ENCODE measurements at places on chromosomes 7 and 10.

DNA sequence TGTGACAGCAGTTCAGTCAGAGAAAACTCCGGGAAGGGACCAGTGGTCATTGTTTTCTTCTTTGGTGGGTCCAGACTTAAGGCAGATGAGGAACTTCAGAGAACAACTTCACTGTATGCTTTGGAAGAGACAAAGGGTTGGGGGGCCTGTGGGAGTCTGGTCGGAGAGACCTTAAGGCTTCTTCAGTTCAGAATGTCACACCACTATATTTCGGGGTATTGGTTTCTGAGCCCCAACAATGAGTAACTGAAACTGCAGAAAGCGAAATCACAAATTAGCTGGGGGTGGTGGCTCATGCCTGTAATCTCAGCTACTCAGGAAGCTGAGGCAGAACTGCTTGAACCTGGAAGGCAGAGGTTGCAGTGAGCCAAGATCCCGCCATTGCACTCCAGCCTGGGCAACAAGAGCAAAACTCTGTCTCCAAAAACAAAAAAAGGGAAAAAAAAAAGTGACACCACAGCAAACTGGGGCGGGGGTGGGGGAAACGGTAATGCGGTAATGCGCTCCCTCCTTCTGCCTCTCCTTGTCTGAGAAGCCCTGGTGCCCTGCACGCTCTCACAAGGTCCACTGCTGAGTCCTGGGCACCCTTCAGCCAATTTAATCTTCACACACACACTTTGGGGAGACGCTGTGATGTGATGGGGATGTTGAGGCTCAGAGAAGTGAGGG, 2.2 kb upstream of the ADIRF start:
- DNase-seq, result no peak

GRCh38 chr7:122429926-122430325, 125.4 kb upstream of the FEZF1 start:
- DNase-seq, result no peak

DNA sequence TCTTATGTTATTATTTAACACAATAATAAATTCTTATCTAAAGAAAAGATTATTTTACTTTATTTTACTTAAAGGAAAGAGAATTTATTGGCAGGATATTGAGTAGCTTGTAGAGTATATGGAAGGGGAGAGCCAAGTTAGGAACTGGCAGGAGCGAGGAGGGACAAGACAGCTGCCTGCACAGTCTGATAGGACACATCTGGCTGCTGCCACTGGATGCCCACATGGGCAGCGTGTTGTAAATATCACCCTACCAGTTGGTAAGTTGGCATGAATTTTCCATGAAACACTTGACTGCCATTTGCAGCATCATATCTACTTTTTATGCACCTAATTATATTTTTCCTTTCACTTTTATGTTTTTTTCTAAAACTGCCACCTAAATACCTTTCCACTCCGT, 19.6 kb downstream of the SRI start:
- no peak for DNase-seq

DNA sequence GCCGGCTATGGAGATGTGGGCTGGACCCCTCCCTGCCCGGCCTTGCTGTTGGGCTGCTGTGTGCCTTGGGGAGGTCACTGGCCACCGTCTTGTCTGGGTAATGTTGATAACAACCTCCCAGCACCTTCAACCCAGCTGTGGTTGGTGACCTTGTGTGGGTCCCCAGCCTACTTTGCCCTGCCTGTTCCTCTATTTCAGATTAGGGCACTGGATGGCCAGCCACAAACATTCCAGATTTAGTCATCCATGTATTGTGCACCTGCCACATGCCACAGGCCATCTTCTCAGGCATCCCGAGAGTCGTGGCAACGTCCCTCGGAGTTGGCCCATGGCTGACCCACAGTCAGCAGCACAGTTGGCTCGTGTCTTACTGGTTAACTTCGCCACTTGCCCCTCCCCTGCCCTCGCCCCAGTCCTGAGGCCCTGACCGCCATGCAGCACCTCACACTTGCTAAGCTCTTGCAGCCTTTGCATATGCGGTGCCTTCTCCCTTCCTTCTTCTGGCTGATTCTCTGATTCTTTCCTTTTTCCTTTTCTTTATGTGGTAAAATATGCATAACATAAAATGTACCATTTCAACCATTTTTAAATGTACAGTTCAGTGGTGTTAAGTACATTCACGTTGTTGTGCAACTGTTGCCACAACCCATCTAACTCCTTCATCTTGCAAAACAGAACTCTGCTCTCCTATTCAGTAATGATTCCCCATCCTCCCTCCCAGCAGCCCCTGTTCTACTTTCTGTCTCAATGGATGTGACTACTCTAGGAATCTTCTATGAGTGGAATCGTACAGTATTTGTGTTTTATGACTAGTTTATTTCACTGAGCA, 60.6 kb downstream of the PRF1 start:
- no peak for DNase-seq

- no peak for DNase-seq
These were observed 247.3 kb downstream of the DOCK4 start for GRCh38 chr7:111958896-111959295.

- DNase-seq, result no peak
These were observed 16.5 kb downstream of the SLK start for GRCh38 chr10:103983367-103983911.

DNA sequence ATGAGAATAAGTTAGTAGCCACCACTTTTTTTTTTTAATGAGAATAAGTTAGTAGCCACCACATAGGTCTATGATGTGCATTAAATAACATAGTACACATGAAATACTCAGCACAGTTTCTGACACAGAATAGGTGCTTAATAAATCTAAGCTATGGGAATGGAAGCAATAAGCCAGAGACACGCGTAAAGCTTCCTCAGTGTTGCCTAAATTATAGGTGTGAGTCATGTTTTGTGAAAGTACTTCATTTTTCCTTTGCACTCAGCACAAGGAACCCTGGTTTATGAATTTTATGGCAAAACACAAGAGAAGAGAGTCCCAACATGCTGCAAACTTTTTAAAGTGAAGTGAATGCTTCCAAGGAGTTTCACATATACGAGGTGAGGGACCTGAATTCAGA, 267.4 kb downstream of the RNLS start:
- no peak for DNase-seq

- DNase-seq, result no peak
These were observed 595 bp upstream of the SFXN4 start for GRCh38 chr10:119166118-119166500.

- no peak for DNase-seq
These were observed 521.9 kb downstream of the TYW1 start for GRCh38 chr7:67518580-67518979.

- DNase-seq, result no peak
These were observed 1.5 kb downstream of the NRG3 start for GRCh38 chr10:81876253-81877077.

DNA sequence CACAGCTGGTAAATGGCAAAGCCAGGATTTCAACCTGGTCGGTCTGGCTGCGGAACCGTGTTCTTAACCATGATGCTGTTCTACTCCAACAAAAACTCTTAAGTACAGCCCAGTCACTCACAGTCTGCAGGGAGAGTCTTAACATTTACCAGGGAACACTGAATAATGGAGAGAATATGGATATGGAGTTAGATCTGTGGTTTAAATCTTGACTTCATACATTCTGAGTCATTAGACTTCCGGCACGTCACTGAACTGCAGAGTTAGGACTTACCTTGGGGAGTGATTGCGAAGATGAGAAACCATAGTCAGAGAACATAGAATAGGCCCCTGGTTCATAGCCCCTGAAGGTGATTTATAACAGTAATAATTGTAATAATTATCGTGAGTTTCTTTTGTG, 61.7 kb downstream of the ADRA2A start:
- no peak for DNase-seq

DNA sequence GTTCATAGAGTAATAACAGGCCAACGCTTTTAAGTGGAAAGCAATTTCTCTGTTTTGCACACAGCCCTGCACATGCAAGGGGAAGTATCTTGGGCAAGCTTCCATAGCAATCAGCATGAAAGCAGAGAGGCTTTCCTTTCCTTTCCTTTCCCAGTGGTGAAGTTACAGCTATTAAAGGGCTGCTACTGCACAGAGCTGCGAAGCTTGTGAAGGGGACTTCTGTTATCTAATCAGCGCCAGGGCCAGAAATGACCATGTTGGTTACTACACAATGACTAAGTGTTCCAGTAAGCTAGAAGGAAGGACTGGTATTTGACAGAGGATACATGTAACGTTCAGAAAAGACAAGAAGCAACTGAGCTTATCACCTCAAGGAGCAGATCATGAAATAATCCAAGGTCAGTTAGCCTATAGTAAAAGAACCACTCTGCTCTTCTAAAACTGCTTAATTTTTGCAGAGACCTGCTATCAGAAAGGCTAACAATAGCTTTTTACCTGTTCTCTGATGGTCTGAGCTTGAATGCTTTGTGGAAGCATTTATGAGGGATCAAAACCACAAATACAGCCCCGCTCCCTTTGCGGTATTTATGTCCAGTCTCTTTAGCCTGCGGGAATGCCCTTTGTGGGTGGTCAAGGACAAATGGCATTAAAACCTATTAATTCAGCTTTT, 45.9 kb downstream of the SGMS1 start:
- DNase-seq, result no peak

- DNase-seq, result no peak
These were observed 431.0 kb upstream of the GALNT17 start for GRCh38 chr7:70700941-70701425.

GRCh38 chr7:25565949-25566348, 337.7 kb upstream of the NPVF start:
- DNase-seq, result peak; percentile 62

DNA sequence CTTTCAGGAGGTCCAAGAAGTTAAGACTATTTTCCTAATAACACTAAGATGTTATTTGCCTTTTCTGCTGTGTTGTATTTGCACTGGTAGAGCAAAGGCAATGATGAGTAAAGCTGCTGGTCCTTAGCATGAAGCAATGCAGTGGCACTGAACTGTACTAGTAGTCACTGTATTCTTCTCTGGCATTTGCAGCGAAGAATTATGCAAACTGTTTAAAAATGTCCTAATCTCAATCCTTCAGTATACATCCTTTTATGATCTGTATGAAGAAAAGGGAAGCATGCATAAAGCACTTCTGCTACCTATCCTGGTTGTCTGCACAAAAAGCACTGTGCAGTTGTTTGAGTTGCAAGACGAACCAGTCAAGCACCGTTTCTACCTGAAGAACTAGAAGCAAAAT, 20.4 kb downstream of the IGF2BP3 start:
- DNase-seq, result no peak

DNA sequence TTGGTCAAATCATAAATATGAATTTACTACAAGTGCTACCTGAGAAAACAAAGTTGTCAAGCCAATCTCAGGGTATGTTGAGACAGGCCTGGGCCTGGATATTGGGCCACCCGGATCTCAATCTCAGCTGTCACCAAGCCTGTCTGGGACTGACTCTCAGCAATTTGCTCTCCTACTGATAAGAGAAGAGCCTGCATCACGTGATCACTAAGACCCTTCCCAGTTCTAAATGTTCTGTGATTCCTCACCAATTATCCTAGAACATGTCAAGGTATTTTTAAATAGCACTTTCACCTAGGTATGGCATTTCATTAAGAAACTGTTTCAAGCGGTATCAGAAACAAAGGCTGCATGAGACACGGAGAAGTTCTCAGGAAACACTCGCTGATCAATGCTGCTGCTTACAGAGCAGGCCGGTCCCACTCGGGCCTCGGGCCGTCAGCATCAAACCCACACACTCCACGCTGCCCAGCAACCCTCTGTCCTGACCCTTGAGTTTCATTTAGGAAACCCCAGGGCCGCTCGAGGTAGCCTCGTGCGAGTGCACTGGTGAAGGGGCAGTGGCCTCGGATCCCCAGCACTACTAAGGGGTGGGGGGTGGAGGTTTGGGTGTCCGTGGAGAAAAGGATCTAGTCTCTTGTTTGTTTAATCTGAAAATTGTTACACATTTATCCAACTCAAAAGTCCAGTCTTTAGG, 4.1 kb downstream of the KLF6 start:
- no peak for DNase-seq

- DNase-seq, result peak; percentile 98
These were observed 209.4 kb upstream of the KLF14 start for GRCh38 chr7:130943336-130943901.

DNA sequence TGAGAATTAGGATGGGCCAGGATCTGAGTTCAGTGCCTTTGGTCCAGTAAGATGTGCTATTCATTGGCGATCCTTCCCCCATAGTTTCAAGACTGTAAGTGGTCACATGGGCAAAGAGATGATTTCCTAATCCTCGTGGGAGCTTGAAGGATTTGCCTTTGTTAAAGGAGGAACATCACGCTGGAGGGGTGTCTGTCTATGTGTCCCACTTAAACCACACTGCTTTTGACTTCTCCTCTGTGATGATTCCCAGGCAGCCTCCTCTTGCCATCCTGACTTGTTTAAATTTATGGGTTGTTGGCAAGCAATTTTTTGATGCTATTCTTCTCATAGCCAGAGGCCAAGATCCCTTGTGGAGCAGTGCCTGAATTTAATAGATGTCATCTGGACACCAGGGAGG, 154.0 kb downstream of the TCF7L2 start:
- no peak for DNase-seq

DNA sequence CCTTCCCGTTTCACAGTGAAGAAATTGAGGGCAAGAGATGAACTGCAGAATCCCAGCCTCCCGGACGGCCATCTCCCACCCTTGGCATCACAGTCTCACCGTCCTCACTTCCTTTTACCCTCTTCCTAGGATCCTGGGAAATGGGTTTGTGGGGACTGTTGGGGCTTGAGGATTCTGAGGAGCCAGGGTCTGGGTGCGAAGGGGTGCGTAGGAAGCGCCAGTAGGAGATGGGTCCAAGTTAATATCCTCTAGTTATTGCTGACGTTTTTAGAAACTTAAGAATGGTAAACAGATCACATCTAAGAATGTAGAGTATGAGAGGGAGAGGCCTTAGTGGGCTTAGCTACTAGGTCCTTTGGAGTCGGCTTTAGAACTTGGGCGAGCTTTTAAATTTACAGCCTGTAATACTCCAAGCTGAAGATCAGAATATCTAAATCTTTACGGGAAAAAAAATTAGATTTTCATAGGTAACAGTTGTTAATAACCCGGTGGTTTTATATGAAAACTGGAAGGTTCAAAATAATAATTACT, 696 bp downstream of the MALSU1 start:
- no peak for DNase-seq

DNA sequence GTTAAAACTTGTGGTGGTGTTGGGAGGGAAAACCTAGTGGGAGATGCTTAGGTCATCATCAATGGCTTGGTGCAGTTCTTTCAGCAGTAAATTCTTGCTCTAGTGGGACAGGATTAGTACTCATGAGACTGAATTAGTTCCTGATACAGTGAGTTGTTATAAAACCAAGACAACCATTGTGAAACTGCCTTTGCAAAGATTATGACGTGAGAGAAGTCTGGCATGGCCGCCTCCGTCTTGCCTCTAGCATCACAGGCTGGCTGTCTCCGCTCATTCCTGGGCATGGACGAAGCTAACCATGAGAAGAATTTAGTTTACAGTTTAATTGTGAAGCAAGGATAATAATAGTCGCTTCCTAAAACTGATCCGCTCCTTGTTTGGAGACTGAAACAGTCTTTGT, 186.4 kb downstream of the KIF20B start:
- no peak for DNase-seq

All from RKO (cell line).